ENCODE measurements at places on chromosomes 16 and 17.

- peak; percentile 9 for DNase-seq
Measured at GRCh38 chr16:22098405-22099255, 6.3 kb downstream of the VWA3A start.

DNA sequence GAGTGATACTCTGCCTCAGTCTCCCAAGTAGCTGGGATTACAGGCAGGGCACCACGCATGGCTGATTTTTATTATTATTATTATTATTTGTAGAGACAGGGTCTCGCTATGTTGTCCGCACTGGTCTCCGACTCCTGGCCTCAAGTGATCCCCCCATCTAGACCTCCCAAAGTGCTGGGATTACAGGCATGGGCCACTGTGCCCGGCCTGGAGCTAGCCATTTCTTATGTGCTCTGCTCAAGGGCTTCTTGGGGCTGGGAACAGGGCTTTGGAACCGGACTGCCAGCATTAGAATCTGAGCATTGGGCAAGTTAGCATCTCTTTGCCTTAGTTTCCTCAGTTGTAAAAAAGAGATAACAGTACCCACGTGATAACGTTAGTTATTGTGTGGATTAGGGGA, 111.3 kb downstream of the C16orf78 start:
- DNase-seq, result no peak

DNA sequence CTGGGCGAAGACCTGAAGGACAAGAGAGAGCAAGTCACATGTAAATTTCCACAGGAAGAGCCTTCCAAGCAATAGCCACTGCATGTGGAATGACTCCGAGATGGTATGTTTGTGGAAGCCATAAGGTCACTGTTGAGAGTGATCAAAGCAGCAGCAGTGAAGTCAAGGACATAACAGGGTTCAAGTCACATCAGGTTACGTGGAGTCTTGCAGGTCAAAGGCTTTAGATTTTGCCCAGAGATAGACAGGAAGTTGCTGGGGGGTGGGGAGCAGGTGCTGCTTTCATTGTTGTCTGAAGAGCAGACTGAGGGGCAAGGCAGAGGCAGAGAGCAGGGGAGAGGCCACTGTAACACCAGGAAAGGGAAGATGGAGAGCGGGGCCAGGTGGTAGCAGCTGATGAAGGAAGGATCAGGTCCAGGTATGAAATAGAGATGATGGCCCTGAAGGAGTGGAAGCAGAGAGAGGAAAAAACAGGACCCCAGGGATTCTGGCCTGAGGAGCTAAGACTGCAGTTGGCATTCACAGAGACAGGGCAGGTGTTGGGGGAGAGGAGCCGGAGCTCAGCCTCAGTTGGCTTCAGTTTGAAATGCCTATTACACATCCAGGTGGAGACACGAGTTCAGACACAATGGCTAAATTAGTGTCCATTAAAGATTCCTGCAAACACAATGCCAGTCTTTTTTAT, 129.3 kb upstream of the AXIN2 start:
- no peak for DNase-seq

- DNase-seq, result no peak
Measured at GRCh38 chr16:87044032-87044382, 273.2 kb downstream of the C16orf95 start.

Measured in stimulated activated CD4-positive, alpha-beta T cell treated with anti-CD3 and anti-CD28 coated beads, Interleukin-4, amount 100 ng/mL, for 24 hours (primary cell).